ENCODE measurements at places on chromosomes 5 and 9.

DNA sequence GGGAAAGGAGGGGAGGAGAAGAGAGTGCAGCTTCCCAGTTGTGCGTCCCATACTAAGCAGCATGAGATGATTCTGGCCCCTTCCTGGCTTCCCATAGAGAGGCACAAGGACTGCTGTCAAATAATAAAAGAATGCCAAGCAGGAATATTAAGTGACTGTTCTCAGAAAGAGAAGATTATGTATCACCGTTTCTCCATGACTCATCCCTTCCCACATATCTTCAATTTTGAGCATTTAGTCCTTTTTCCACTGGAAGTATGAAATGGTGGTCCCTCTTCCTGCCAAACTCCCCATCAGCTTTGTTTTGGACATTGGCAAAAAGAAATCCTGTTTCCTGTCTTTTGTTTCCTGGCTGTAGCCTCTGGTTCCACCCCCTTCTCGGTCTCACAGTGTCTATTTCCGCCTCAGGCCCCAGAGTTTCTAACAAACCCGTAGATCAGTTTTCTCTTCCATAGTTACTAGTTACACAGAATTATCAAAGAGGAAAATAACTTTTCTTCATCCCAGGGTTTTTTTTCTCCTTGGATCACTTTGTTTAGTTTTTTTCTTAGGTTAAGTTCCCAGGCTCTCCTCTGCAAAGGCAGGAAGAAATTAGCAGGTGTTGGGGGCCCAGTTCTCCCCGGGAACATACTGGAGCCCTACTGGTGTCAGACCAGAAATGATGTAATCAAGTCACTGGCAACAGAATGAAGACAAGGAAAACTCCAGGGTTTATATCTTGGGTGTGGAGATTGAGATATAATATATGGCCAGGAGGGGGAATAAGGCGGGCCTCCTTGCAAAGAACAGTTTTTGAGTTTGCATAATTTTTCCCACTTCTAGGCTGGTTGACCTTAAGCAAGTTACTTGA lies 26.4 kb upstream of the ARHGAP26 start:
- H3K27me3 ChIP-seq: no peaks in the 10 kb centered on the region
- DNase-seq: no peak
- peaks cover 8% of the 10 kb centered on the region for H3K4me1 ChIP-seq
- H3K36me3 ChIP-seq: no peaks in the 10 kb centered on the region

DNA sequence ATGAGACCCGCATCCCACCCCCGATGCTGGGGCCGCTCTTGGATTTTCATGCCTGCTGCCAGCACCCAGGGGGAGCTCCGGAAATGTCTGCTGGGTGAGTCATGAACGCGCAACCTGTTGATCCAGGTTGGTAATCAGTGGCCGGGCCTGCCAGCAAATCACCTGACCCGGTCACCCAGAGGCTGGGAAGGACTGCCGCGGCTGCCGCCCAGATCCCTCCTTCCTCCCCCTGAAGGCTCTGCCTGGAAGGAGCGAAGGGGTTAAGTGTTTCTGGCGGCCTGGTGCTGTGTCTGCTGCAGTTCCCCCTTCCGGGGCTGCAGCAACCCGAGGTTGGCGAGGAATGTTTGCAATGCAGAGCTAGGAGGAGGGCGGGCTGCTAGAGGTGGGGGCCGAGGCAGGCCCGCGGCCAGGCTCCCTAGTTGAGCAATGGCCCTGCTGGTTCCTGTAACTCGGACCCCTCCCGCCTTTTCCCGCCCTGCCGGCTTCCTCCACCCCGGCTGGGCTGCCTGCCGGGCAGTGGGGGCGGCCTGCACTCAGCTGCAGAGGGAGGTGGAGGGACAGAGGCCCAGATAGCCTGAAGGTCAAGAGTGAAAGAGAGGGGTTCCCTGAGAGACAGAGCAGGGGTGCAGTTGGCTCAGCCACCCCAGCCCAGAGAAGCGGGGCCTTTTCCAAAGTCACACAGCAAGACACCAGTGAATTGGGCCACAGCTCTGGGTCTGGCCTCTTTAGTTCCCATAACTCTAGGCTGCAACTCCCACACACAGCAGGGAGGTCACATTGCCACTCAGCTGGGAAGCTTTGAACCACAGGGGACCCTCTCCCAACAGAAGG lies 156.3 kb upstream of the IER5L start:
- peak; percentile 97 for DNase-seq
- peak overlapping the region; percentile 95 for H3K27ac ChIP-seq
- H3K4me1 ChIP-seq: peaks cover 45% of the 10 kb centered on the region
- H3K36me3 ChIP-seq: no peaks in the 10 kb centered on the region
- peak overlapping the region; percentile 5 for H3K4me3 ChIP-seq

DNA sequence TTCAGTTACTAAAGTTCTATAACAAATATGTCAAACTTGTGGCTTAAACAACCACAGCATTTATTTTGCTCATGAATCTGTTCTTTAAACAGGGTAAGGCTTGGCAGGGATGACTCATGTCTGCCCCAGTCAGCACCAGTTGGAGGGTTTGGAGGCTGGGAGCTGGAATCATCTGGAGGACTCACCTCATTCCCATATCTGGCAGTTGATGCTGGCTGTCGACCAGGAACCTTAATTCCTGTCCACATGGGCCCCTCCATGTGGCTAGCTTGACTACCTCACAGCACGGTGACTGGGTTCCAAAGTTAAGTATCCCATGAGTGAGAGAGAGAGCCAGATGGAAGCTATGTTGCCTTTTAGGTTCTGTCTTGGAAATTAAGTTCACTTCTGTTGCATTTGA lies 13.8 kb upstream of the CCL28 start:
- H3K36me3 ChIP-seq: no peaks in the 10 kb centered on the region
- H3K4me3 ChIP-seq: no peak overlapping the region
- H3K27me3 ChIP-seq: no peaks in the 10 kb centered on the region
- no peak overlapping the region for H3K27ac ChIP-seq

- no peaks in the 10 kb centered on the region for H3K36me3 ChIP-seq
- H3K4me1 ChIP-seq: no peaks in the 10 kb centered on the region
- no peaks in the 10 kb centered on the region for H3K27me3 ChIP-seq
- no peak overlapping the region for H3K27ac ChIP-seq
- no peak overlapping the region for H3K4me3 ChIP-seq
Observed at GRCh38 chr5:154249826-154250225, 59.3 kb downstream of the GALNT10 start.

GRCh38 chr5:174323878-174324281 lies 278.4 kb downstream of the NSG2 start:
- H3K4me3 ChIP-seq: no peak overlapping the region
- no peak for DNase-seq
- no peaks in the 10 kb centered on the region for H3K4me1 ChIP-seq
- H3K27ac ChIP-seq: no peak overlapping the region
- peaks cover 68% of the 10 kb centered on the region for H3K27me3 ChIP-seq
- H3K36me3 ChIP-seq: no peaks in the 10 kb centered on the region

Data from stomach (tissue), 19 donors.